ENCODE measurements at places on chromosomes 5 and 9. TPM values are rescaled to one million over a fixed set of nuclear protein-coding genes. Genes with fewer than 3 reads are reported as not detected.

DNA sequence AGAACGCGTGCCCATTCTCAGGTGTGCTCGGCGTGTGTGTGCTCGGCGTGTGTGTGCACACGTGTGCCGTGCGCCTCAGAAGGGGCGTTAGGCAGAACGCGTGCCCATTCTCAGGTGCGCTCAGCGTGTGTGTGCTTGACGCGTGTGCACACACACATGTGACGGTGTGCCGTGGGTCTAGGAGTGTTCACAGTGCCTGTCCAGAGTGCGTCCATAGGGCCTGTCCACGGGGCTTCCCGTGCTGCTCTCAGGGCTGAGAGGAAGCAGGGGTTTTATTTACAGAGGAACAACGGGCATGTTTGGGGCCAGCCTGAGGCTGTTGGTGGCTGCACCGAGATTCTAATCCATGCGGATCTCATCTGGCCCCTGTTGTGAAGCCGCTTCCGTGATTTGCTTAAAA lies 14.2 kb upstream of the AHRR start:
- no peak for DNase-seq

GRCh38 chr9:107239474-107239873 lies 43.6 kb upstream of the RAD23B start:
- DNase-seq: no peak

GRCh38 chr5:140244525-140245025 lies 58.3 kb downstream of the PFDN1 start:
- DNase-seq: peak; percentile 89

- no peak for DNase-seq
Measured at GRCh38 chr9:69671879-69672595, at the start of gene APBA1. Gene APBA1 (minus strand): TSS chr9:69672371.

DNA sequence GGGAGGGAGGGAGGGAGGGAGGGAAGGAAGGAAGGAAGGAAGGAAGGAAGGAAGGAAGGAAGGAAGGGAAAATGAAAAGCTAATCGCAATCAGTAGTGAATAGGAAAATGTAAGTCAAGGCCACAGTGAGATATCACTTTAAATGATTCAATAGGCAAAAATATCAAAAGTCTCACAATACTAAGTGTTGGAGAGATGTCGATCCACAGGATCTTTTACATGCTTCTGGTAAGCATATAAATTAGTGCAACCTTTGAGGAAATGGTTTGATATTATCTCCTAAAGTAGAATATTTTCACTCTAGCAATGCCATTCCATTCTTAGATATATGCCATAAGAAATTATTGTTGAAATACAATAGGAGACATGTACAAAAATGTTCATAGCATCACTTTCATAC lies 58.4 kb downstream of the FRMD3 start:
- DNase-seq: no peak

GRCh38 chr5:157541447-157542118 lies 34.0 kb downstream of the ADAM19 start:
- DNase-seq: no peak

DNA sequence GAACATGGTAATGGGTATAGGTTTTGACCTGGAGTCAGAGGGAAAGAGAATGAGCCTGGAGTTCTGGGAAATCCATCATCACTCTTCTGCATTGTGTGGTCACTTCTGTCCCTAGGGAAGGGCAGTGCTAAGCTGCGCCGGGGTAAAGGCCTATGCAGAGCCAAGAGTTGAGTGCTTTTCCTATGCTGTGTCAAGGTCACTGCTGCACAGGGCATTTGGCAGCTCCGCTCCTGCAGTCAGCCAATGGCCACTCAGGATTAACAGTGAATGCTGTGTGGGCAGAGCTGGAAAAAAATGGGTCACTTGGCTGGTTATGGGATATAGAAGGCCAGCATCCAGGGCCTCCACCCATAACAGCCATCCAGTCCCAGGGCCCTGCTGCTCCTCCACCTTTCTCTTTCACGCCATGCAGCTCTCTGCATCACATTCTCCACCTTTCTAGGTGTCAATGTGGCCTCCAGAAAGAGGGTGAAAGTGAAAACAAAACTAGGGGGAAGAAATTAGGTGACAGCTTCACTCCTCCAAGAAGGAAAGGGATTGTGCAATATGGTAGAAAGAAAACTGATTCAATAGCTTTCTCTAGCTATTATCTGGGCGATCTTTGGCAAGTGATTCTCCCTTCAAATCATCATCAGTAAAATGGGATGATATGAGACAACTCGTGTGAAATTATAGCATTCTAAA lies 279.3 kb upstream of the ANKRD55 start:
- no peak for DNase-seq

- DNase-seq: no peak
Measured at GRCh38 chr5:38590838-38591522, 34.5 kb upstream of the LIFR start.

DNA sequence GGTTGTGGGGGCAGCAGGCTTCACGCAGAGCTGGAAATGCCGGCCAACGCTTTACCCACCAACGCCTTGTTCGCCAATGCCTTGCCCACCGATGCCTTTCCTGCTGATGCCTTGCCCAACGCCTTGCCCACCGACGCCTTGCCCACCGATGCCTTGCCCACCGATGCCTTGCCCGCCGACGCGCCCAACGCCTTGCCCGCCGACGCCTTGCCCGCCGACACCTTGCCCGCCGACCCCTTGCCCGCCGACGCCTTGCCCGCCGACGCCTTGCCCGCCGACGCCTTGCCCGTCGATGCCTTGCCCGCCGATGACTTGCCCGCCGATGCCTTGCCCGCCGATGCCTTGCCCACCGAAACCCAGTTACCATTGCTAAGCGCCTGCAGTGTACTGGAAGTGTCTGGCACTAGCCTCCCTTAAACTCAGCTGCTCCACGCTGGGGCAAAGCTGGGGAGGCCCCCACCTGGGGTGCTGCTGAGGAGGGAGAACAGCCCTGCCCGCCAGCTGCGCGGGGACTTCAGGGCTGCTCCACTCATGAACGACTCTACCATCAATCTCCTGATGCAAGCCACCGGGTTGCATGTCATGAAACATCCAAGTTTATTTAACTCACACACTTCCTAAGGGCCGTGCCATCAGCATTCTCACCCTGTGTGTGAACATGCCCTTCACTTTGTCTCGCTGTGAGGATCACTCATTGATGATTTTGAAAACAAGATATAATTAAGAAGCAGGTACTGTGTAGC lies 1.8 kb downstream of the SLC6A18 start:
- DNase-seq: no peak

GRCh38 chr5:38187532-38187931 lies 70.8 kb upstream of the EGFLAM start:
- no peak for DNase-seq

GRCh38 chr5:178327931-178328711 lies 95.5 kb upstream of the PHYKPL start:
- DNase-seq: no peak

GRCh38 chr5:115489733-115490132 lies 54.8 kb downstream of the FEM1C start:
- DNase-seq: no peak

- no peak for DNase-seq
Measured at GRCh38 chr5:172213126-172213525, 19.2 kb downstream of the EFCAB9 start.

DNA sequence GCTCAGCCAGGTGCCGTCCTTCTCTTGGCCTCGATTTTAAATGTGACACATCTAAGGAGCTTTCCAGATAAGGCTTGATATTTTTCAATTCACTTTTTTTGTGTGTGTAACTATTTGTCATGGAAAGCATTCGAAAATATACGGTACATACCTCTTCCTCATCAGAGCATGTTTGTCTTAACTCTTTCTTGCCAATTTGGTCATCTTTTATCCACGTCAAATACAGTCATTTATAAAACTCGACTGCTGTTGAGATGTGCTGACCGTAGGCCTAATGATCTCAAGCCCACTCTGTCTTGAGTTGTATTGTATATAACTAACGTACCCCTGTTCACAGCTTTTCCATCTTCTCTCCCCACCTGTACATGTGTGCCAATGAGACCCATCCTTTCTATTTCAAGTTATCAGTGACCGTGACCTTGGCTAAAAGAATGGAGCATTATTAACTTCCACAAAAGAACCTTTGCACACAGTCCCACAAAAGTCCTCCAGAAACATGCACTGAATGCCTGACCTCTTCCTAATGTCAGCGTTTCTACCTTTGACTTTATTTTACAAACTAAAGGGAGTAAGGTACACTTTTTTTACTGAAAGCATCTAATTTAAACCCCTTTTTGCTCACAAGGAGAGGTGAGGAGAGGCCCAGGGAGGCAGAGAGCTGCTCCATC lies 61.6 kb downstream of the IPPK start:
- DNase-seq: no peak

- no peak for DNase-seq
Measured at GRCh38 chr5:84292788-84293653, 91.7 kb downstream of the EDIL3 start.

GRCh38 chr5:19928562-19929421 lies 59.2 kb downstream of the CDH18 start:
- no peak for DNase-seq

DNA sequence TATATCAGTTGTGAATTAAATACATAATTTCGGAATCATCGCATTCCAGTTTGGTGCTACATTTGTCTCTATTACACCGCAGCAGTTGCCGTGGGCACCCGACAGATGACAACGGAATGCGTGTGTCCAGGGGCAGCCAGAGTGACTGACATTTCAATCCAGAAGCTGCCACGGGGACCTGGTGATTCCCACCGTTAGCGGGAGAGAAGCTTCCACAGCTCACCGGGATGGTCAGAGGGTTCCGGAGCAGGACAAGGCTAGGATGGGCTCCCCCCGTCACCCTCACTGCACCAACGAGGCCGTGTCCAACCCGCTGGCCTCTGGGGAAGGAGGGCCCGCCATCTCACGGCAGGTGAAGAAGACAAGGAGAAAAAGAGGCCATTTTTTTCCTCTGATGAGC lies 86.8 kb downstream of the GTF3C4 start:
- DNase-seq: no peak

DNA sequence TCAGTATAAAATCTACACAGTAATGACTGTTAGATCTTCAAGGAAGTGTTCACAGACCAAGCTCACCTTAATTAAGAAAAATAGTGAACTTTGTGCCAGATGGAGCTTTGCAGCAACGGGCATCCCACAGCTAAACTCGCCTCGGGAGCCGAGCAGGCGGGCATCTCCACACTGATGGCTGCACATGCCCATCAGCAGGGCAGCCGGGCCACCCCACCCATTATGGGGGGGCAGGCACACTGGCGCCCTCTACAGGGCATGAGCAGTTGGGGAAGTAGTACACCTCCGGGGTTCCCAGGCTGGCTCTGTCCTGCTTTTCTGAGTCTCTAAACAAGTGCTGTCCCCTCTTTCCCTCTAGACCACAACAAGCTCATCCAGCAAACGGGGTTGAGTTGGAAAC lies 21.6 kb downstream of the ANKS6 start:
- DNase-seq: no peak

GARIN3 gene
- total RNA-seq: not detected

IL3 gene
- not detected for total RNA-seq

ZNF618 gene
- 1.2 TPM for total RNA-seq

ABHD17B gene
- 6.2 TPM for total RNA-seq

CCL27 gene
- total RNA-seq: not detected

GABRG2 gene
- 0.86 TPM for total RNA-seq
